ENCODE measurements at places on chromosomes 11 and 22.

- peak; percentile 94 for DNase-seq
Measured at GRCh38 chr22:20203552-20204201, 52.8 kb upstream of the CCDC188 start.

- no peak for DNase-seq
Measured at GRCh38 chr11:35303596-35304385, 115.6 kb downstream of the SLC1A2 start.

DNA sequence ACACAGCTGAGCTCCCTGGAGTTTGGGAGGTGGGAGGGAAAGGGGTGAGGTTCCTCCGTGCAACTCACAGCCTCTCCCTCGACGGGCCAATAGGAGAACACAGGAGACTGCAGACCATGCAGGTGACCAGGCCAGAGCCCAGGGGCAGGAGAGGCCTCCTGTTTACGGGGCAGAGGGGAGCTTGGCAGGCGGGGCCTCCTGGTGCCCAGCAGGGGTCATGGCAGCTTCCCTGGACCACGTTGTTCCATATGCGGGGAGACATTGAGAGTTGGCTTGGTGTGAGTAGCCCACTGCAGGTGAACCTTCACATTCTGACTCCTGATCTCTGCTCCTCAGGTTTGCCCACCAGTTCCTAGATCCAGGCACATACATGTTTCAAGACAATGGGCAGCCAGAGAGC lies 19.3 kb upstream of the XKR3 start:
- no peak for DNase-seq

DNA sequence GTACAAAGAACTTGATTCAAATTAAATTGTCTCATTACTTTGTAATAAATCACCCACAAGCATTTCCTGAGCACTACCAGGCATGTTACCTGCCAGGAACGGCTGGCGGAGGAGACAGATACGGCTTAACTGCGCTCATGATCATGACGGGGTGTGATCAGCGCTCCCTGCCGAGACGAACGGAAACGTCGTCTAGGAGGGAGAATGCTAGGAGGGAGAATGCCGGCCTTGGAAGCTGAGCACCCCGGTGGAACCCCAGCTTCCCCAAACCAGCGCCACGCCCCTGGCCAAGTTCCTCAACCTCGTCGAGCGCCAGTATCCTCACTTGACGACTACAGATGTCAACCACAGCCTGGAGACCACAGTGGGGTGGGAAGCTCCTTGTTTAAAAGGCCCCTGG lies 272.8 kb downstream of the CTTN start:
- peak; percentile 47 for DNase-seq

- no peak for DNase-seq
Measured at GRCh38 chr11:69654001-69654659, 13.2 kb downstream of the CCND1 start.

DNA sequence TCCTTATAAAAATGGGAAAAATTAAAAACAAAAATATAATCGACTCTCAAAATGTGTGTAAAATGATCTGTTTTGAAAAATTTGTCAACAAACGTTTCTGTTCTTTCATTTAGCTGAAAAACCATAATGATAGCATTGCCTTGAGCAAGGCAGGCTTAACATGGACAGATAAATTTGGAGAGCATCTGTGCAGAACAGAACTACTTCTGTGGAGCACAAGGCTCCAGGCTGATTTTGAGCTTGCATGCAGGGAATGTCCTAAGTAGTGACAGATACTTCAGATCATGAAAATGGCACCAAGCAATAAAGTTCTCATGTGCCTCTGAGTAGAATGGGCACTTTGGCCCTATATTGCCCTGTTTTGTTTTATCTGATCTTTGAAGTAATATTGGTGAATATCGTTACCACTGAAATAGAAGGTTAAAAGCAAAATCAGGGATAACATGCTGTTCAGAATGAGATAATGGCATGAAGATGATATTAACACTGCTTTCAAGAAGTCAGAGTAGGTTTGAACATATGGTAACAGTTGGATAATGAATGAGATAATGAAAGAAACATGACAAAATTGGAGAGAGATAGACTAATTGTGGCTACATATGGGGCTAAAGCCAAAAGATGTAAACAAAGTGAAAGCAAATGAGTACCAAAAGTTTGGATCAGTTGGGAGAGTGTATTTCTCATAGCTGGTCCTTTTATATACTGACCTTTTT lies 730.5 kb upstream of the CCDC179 start:
- no peak for DNase-seq

DNA sequence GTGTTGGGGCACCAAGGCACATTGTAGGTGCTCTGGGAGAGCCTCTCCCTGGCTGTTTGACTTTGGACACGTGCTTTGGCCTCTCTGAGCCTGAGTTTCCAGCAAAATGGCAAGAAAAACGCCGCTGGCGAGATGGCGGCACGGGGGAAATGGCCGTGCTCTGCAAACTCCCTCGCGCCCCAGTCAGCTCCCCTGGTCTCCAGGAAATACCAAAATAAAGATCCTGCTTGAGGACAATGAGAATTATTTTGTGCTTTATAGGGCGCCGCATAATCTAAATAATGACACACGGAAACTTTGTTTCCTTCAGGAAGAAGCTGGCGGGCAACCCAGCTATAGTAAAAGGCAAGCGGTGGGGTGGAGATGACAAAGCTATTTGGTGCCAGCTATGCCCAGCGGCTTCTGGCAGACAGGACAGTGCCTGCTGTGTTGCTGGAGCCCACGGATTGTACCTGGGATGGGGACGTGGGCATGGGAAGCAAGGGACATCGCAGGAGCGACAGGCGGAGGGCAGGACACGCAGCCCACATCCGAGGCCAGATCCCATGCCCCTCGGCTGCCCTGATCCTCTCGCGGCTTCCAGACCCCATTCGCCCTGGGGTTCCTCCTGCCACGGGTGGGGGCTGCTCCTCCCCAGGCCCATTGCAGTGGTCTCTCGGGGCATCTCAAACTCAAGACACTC lies 26.3 kb upstream of the RFPL3 start:
- DNase-seq: no peak

- DNase-seq: peak; percentile 25
Measured at GRCh38 chr11:15159085-15159484, 44.4 kb downstream of the INSC start.

Data from ELF-1 (cell line).